ENCODE measurements at places on chromosomes 3 and 15.

DNA sequence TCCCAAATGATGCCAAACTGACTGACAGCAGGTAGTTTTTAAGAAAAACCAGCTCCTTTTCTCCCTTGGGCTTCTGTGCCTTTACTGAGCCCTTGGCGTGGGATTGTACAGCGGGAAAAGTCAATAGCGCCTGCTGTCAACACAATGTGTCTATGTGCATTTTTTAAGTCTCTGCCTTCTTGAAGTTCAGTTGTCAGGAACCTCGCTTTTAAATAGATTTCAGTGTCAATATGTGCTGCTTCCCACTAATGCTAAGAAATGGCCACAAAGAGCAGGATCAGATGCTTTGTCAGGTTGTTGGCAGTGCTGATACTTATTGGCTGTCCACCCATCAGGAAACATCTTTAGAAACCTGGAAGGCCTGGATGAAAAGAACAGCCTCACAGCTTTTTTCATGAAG, 424.4 kb downstream of the C3orf38 start:
- no peak for DNase-seq

DNA sequence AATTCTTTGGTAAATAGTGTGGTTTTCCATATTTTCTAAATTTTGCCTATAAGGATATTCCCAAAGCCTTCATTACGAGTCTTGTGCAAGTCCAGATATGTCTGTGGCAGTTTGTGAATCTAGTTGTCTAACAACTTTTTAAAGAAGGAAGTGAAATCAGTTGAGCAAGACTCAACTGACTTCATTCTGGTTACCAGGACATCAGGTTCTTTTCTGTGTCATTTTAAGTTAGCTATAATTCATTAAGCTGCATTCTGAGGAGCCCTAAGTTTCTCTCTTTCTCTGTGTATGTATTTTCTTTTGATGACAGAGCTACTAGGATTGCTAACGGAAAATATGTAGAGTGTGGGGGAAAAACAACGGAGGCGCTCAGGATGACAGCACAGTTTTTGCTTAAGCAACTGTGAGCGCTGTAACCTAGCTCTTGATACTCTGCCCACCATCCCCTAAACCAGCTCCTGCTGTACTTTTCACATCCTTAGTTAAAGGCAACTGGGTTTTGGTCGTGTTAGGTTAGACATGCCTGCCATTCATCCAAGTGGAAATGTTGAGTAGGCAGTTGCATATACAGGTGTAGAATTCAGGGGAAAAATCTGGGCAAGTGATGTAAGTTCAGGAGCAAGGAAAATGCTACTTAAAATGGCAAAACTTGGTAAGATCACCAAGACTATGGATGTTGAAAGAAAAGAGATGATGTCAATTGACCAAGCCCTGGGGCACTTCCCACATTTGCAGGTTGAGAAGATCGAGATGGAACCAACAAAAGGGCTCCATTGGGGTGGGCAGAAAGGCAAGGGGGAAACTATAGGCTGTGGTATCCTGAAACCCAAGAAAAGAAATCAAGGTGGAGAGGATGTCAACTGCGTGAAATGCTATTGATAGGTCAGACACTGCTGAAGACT, 9.2 kb downstream of the MFSD1 start:
- no peak for DNase-seq

- no peak for DNase-seq
These were observed 5.1 kb downstream of the FAM43A start for GRCh38 chr3:194690501-194691372.

GRCh38 chr15:79956354-79956939, 14.5 kb downstream of the BCL2A1 start:
- no peak for DNase-seq

- DNase-seq: peak; percentile 8
These were observed 243.8 kb upstream of the GBE1 start for GRCh38 chr3:82005266-82005665.

DNA sequence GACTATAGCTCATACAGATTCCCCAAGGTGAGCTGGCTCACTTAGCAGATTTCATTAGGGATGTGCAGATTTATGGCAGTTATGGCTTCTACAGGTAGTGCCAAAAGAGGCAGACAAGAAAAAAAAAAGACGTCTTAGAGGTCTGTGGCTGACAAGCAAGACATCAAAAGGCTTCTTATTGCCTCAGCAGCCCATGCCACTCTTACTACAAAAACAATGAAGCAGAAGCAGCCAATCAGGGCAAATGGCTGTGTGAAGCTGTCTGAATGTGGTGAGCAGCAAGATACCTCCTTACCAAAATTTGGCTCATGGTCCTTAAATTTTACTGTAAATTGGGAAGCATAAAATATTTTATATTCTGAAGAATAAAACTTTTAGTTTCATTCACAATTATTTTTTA, 557.5 kb upstream of the GOLIM4 start:
- DNase-seq: no peak

DNA sequence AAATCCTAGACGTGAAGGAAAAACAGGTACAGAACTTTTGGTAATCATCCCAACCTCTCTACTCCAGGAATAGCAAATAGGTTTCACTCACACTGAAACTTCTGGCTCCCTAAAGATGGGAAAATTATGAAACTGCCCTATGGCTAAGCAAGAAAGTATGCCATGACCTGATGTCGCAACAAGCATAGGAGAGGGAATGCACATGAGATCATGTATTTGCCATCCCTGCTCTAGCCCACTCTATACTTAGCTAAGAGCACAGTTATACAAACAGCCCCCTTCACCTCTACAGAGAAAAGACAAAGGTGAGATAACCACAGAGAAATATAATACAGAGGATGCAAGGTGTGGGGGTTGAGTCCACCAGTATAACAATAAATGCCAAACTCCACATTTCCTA, 102.7 kb downstream of the TBC1D5 start:
- DNase-seq: no peak

GRCh38 chr15:39287322-39288195, 293.3 kb upstream of the THBS1 start:
- DNase-seq: no peak

- DNase-seq: no peak
These were observed 70.4 kb downstream of the ST6GAL1 start for GRCh38 chr3:187000711-187001151.

DNA sequence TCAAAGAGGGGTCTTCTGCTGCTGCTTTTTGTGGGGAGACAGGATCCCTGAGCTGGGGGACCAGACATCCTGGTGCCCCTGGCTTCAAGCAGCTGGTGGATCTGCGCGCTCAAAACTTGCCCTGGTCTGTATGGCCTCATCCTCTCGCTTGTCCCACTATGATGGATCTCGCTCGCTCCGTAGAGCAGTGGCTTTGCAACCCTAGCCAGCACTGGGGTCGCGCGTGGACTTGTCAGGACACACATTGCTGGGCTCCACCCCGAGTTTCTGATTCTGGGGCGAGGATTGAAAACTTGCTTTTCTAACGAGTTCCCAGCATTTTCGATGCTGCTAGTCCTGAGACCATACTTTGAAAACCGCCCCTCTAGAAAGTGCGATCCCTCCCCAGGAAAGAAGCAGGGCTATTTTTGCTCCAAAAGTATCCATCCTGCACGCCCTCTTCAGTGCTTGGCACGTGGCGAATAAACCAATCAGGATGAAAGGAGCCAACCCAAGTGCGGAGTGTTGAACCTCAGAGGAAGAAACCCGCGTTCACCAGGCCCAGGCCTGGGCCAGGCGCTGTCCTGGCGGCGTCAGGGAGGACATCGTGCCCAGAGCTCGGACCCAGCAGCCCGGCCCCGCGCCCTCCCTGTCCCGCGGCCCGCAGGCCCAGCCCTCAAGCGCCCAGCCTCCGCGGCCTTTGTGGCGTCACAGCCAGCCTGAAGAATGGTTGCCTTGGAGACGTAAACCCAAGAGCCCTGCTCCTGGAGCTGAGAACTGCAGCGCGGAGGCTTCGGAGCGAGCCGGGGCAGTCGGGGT, at the start of gene CFAP100:
Gene CFAP100 (plus strand): TSS at position 731 of the 798 bp plus-strand sequence. CDS start 1,092 bp downstream, outside the sequence.
- DNase-seq: peak; percentile 55

GRCh38 chr3:187210545-187211327, 13.4 kb downstream of the RTP1 start:
- no peak for DNase-seq

DNA sequence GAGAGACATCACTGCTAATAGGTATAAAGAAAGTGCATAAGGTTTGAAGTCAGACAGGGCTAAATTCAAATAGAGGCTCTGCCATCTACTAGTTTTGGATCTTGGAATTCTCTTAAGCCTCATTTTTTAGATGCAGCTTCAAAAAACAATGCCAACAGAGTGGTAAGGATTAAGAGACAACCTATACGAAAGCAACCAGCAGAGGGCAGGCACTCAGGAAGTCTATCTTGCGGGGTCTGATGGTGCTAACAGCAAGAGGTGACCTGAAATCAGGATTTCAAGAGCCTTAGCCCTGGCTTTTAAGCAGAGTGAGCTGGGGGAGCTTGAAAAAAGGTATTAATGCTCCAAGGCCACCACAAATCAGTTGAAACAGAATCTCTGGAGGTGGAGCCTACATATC, 40.7 kb downstream of the LDHAL6B start:
- DNase-seq: peak; percentile 87

DNA sequence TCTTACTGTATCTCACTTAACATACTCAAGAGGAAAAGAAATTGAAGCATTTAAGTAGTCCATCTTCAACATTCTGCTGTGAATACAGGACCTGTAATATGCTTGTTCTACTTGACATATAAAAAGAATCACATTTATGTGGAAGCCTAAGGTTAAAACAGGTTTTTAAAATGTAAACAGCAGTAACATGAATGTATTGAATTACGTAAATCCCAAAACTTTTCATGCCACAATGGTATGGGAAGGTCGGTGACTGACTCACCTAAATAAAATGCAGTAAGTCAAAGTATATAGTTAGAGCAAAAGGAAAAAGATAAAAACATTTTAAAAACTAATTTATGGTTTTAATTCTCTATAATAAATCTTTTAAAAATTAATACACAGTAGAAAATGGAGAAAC, 115.7 kb upstream of the TJP1 start:
- no peak for DNase-seq

DNA sequence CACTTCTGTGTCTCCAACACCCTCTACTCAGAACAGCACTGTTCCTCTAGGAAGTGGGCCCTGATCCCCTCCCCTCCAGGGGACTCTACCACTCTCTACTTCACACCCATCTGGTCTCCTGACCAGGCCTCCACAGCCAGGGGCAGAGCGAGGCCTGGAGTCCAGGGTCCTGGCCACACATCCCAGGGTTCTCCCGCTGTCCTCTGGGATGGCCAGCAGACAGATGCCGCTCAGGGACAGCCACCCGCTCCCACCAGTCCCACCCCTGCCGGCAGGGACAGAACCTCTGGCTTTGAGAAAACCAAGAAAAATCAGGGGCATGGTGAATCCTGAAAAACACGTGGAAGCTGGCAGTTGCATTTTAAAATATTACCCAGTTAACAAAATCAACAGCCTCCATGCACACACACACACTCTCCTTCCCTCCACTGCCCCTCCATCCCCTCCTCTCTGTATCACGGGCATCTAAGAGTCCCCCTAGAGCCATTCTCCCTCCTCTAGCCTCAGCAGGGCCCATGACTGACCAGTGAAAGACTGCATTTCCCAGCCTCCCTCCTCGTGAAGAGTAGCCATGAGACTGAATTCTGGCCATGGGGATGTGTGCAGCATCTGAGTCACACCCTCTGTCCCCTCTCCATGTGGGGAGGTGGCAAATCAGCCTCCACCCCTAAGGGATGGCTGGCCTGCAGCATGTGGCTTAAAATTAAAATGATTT, 32.1 kb upstream of the IQSEC1 start:
- no peak for DNase-seq

DNA sequence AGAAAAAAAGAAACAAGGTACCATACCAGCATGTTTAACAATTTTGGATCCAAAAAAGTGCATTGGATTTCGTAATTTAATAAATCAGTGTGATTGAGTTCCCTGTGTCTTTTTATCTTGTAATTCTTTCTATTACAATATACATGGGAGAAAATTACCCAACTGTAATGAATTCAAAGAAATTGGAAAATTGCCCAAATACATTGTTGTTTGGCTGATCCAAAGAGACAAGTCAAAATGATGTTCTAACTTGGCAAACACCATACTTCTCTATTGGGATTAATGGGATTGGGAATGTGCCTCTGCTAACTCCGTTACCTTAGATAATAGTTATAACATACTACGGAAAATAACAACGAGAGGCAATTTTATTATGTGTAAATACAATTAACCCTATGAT, 1097.1 kb downstream of the ROBO1 start:
- peak; percentile 68 for DNase-seq

DNA sequence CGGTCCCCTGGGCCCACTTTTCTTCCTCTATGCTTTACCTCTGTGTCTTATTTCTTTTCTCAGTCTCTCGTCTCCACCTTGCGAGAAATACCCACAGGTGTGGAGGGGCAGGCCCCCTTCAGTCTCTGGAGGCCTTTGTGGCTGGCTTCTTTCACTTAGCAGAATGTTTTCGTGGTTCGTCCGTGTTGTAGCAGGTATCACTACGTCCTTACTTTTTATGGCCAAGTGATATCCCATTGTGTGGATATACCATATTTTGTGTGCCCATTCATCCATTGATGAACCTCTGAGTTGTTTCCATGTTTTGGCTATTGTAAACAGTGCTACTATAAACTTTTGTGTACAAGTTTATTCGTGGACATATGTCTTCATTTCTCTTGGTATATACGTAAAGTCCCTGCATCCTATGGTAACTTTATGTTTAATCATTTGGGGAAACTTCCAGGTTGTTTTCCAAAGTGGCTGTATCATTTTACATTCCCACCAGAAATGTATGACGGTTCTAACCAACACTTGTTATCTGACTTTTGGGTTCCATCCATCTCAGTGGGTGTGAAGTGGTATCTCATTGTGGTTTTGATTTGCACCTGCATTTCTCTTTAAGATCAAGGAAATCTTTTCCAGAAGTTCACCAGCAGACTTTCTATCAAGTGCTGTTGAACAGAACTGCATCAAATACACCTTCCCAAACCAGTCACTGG, 5.6 kb downstream of the PIGZ start:
- no peak for DNase-seq

- no peak for DNase-seq
These were observed 213.2 kb downstream of the KCNMB2 start for GRCh38 chr3:178749471-178749870.

DNA sequence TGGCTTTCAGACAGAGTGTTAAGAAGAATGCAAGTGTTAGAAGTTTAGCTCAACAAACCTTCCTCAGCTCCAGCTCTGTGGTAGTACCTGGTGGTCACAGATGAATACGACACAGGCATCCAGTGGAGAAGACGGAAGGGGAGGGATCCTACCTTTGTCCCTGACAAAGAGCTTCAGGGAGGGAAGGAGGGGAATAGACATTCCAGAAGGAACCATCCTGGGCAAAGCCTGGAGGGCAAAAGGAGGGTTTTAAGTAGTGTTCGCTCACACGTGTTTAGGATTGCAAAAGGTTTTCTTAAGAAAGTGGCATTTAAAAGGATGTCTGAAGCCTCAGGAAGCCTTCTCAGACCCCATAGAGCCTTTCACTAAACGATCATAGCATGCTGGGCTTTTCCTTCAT, 2.8 kb downstream of the CHCHD4 start:
- no peak for DNase-seq

GRCh38 chr3:30628901-30629590, 22.6 kb downstream of the TGFBR2 start:
- no peak for DNase-seq

GRCh38 chr3:23807424-23808015, 1.8 kb downstream of the UBE2E1 start:
- DNase-seq: no peak
